ENCODE measurements at places on chromosomes 3 and 15.

DNA sequence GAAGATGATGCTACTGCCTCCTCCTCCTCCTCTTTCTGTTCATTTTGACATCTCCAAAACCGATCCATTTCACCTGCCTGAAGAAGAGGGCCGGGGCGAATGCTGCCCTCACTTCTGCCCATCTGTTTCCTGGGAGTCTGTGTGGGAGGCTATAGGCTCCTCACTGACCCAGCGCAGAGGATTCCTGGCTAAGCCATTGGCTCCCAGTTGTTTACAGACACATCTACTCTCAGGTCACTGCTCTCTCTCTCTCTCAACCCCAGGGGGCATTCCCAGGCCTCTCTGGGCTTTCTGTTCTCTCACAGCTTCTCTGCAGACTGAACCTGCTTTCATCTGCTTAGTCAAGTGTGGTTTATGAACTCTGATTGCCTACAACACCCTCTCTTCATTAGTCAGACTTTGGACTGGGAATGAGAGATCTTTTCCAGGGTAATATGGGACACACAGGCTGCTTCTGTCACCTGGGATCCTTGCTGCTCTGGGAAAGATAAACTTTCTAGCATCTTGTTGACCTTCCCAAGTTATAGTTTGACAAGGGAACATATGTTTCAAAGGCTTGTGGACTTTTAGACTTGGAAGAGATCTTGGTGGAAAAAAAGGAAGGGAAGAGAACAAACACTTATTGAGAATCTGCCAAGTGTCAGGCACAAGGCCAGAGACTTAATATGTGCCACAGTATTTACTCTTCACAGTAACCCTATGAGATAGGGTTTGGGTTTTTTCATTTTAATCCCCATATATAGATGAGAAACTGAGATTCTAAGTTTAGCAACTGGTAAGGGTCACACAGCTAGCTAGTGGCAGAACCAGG is 30.2 kb upstream of the USP3 start:
- no peak for DNase-seq

DNA sequence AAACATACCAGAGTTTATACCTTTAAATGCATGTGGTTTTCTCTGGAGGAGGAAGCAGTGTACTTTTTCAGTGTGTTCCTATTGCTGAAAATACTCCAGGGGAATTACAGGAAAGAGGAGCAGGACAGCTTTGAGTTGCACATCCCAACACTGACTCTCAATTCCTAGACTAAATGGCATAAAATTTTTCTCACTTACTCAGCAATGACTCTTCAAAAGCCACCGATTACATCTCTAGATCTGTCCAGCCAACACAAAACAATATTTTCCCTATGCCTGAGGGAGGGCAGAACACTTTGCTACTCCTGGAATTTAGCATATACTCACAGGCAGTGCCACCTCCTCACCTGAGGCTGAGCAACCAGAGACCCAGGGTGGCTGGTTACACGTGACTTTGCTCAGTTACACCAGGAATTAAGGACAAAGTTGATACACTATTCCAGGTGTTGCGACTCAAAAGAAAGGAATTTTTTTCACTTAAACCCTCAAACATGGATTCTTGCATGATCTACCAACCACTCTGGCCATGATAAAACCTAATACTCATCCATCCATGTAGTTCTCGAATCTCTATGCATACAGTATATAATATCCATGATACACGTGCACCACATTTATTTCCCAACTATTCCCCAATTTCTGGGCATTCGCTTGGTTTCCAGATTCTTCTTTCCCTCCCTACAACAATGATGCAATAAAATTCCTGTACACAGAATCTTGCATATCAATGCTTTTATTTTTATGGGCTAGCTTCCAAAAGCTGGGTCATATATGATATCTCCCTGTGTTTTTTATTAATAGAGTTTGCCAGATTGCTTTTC is 194.6 kb downstream of the THRB start:
- no peak for DNase-seq

- no peak for DNase-seq
Observed at GRCh38 chr3:189419683-189420082, 211.5 kb upstream of the TP63 start.

- DNase-seq: no peak
Observed at GRCh38 chr3:103653996-103654395, 1219.2 kb downstream of the ZPLD1 start.

DNA sequence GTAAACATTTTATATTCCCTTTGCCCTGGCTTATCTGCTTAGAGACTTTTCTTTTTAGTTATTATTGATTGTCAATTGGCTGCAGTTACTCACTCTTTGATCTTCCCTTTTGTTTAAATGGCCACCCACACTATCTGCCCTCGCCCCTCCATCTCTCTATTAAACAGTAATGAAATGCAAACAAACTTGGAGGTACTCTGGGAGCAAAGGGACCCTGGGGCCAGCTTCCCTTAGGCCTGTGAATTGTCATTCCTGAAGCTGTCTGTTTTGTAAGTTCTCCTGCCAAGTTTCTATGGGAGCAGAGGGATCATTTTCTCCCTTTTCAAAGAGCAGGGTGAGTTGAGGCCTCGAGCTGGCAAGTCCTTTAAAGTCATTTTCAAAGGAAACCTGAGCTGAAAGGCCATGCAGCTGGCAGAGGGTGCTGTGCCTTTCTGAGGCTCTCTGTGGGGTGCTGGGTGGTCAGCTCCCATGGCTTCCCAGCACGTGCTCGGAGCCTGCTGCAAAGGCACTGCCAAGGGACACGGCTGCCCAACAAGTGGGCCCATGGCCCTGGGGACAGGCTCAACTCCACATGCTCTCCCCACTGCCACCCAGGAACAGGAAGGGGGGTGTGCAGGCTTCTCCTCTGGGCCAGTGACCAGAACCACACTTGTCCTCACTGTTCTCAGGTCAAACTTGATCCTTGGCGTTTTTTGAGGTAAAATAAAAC is 17.4 kb upstream of the RTP2 start:
- no peak for DNase-seq

DNA sequence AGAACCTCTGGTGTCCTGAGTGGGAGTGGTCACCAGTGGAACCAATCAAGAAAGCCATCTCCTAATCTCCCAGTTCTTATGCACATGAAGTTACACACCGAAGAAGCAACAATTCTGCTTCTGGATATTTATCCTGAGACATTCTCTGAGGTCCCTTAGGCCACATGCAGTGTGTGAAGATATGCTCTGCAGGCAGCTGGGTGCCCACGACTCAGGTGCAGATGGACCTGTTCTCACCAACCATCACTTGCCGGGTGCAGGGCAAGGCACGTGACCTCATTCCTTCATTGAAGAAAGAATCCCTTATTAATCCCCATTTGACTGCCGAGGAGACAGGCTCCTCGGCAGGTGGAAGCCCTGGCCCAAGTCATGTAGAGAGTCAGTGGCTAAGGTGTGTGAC is 79.8 kb downstream of the WNT7A start:
- DNase-seq: no peak

- DNase-seq: no peak
Observed at GRCh38 chr3:143358155-143358792, 238.7 kb downstream of the CHST2 start.

- DNase-seq: no peak
Observed at GRCh38 chr3:102449341-102449740, 14.5 kb downstream of the ZPLD1 start.

GRCh38 chr15:62455441-62455921 is 290.4 kb upstream of the C2CD4B start:
- no peak for DNase-seq

- no peak for DNase-seq
Observed at GRCh38 chr3:40737343-40737742, 212.6 kb downstream of the ZNF621 start.

DNA sequence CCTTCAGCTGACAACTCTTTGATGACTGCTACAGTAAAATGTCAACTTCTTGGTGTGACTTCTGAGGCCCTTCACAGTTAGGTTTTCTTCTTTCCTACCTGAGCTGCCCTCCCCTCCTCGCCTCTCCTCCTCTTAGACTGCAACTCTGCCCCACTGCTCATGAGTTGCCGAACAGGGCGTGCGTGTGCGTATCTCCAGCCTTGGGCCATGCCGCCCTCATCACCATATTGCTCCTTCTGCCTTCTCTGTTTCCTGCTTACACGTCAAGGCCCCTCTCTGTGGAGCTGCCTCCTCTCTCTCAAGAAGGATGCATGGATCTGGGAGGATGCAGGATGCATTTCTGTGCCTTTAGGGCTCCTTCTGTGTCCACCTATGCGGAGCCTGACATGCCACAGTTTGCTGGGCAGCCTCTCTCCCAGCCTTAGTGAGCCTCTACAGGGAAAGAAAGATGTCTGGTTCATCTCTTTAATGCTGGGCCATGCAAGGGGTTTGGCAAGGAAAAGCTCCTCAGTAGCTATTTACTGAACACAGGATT is 205.9 kb downstream of the RPLP1 start:
- DNase-seq: no peak

GRCh38 chr3:107685383-107685782 is 162.6 kb downstream of the BBX start:
- DNase-seq: no peak

DNA sequence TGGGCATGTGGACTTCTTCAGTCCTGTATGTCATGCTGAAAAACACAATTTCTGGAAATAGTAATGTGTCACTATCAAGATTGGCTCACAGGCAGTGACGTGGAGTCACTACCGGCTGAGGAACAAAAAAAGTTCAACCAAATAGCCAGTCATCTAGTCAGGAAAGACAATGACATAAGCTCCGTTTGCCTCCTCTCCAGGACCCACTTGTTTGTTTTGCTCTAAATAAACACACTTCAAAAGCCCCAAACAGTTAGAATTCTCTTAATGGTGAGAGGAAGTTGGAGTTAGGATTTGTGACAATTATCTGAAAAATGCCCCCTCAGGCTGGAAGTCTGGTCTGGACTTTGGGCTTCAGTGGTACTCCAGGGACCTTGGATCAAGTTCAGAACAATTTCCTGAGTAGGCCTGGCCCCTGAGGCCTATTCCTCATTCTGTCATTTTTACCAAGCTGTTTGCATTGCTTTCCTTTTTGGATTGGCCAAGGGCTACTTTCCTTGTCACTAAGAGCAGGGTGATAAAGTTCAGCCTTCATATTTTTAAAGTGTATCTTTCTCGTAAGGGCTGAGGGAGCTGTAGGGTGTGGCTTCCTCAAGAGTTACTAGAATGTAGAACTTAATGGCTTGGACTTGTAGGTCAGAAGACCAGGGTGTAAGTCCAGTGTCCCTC is 98.9 kb downstream of the EOMES start:
- DNase-seq: no peak

DNA sequence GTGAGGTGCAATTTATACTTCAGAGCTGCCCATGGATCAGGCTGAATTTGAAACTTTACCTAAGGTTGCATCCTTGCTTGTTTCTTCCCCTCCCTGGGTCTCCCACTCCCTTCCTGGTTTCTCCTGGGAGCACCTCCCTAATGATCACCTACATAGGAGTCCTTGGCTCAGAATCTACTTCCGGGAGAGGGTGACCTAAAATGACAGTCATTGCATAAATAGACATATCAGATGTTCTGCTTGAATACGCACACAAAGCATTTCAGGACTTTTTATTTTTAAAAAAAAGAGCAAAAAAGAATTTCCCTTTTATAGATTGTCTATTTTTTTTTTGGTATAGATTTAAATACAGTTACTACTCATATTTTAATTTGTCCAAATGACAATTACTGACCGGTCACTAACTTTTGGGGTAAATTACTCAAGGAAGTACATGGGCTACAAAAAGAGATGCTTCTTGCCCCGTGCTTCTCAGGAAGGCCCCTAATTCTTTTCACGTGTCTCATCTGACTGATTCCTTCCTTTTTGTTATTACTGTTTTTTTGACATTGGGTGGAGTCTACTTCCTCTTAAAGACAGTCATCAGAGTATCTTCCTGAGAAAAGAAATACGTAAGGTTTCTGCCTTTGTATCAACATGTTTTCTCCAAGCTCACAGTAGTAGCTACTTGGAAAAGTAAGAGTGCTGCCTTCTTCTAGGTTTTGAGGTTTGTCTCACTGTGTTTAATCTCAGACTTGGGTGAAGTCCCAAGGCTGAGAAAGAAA is 4.9 kb upstream of the MYZAP start:
- no peak for DNase-seq

DNA sequence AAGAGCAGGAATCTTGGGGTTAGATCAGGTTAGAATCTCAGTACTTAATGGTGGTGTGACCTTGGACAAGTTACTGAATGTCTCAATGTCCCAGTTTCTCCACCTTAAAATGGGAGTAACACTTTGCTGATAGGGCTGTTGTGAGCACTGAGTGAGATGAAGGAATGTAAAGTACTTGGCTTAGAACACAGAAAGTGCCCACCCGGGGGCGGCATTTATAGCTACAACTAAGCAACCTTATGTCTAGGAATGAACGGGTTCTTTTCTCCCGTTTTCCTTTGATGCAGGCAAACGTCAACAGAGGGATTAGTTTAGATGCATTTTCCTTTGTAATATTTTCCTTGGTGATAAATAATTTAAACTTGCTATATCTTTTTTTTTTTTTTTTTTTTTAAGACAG is 176.6 kb downstream of the USP13 start:
- DNase-seq: no peak

- no peak for DNase-seq
Observed at GRCh38 chr3:131282967-131283366, 98.6 kb upstream of the NUDT16 start.

- no peak for DNase-seq
Observed at GRCh38 chr3:89841041-89841440, 733.6 kb downstream of the EPHA3 start.

DNA sequence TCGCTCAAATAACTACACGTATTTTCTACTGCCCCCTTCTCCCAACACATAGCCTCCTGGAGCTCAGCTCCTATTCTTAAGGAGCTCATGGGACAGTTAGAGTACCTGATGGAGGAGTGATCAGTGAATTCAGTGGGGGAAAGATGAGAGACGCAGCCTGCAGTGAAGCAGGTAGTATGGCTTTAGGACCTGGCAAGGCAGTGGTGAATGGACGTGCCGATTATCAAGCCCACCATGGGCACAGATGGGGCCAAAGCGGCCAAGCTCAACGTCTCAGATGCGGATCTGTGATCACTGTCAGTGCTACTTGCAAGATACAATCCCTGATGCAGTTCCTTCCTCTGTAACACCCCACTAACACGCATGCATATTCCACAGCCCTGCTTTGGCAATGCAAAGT is 45.8 kb upstream of the ATP2B2 start:
- DNase-seq: no peak

DNA sequence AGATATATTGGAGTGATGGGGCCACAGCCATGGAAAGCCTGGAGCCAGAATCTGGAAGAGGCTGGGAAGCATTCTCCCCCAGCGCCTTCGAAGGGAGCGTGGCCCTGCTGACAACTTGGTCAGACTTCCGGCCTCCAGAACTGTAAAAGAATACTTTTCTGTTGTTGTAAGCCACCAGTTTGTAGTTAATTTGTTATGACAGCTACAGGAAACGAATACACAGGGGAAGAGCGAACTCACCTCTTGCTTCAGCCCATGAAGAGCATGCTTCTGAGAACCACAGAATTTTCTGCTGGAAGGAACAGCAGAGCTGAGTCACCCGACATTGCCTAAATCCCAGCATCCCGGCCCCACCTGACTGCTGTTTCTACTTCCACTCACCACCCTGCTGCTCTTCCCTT is 501.7 kb downstream of the SHQ1 start:
- DNase-seq: no peak

DNA sequence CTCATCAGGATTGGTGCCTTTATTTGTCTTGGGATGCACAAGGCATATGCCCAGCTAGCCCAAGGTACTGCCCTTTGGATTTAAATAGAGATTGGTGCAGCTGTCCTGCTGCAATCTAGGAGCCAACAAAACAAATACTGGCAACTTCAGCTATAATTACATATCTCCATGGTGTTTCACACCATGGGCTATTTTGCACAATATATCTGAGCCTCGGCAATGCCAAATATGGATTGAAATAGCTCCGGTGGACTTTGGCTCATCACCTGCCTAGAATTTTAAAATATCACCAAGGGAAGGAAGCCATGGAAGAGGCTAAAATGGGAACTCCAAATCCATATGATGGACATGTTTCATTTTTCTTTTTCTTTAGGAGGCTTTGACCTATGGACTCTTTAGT is 367.8 kb upstream of the UMPS start:
- no peak for DNase-seq
